ENCODE measurements at places on chromosomes 13 and 19.

DNA sequence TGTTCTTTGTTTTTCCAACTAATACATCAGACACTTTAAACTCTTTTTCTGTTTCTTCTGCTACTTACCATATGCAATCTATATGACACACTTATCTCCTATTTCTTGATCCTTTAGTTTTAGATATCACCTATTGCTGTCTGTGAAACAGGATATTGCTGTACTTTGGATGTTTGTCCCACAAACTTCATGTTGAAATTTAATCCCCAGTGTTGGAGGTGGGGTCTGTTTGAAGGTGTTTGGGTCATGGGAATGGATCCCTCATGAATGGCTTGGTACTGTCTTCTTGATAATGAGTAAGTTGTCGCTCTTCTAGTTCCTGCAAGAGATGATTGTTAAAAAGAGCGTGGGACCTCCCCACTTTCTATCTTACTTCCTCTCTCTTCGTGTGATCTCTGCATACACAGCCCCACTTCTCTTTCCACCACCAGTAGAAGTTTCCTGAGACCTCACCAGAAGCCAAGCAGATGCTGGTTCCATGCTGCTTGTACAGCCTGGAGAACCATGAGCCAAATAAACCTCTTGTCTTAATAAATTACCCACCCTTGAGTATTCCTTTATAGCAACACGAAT lies 244.2 kb downstream of the NHLRC3 start:
- H3K36me3 ChIP-seq: no peaks in the 10 kb centered on the region
- H3K27me3 ChIP-seq: no peaks in the 10 kb centered on the region
- no peak overlapping the region for H3K27ac ChIP-seq
- H3K4me3 ChIP-seq: no peak overlapping the region
- DNase-seq: no peak

GRCh38 chr19:56191711-56192110 lies 5.9 kb downstream of the ZSCAN5B start:
- H3K27ac ChIP-seq: no peak overlapping the region
- H3K36me3 ChIP-seq: no peaks in the 10 kb centered on the region
- no peak overlapping the region for H3K4me3 ChIP-seq
- no peaks in the 10 kb centered on the region for H3K27me3 ChIP-seq
- DNase-seq: no peak

DNA sequence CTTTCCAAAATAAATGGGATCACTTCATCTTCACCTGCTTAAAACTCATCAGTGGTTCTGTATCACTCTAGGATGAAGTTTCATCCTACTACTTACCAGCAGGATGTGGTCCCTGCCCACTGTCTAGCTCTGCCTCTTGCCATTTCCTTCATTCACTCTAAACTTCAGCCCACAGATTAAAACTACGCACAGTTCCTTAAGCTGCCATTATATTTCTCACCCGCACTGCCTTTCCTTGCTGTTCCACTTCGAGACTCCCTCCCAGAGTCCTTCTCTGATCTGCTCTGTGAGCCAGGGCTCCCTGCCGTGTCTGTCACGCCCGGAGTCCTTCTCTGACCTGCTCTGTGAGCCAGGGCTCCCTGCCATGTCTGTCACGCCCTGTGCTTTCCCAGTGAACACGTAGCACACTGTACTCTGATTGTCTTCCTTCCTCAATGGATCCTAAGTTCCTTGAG lies 52.0 kb upstream of the NPAS1 start:
- H3K4me3 ChIP-seq: no peak overlapping the region
- no peak overlapping the region for H3K27ac ChIP-seq
- DNase-seq: no peak
- H3K36me3 ChIP-seq: no peaks in the 10 kb centered on the region
- H3K4me1 ChIP-seq: no peaks in the 10 kb centered on the region

DNA sequence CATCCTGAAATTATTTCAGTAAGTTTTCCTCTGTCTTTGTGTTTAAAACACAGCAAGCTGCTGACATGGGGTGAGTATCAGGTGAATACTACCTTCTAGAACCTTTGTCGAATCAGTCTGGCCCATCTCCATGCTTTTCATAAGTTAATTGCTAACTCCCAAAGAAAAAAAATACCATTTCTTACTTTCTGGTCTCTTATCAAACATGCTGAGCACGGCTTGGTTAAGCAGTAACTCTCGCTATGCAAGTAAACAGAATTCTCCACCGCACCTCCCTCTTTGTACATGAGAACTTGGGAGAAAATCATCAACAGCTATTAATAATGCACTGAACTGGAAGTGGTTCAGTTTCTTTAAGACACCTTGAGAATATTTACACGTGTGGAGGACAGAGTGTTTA lies 88.6 kb downstream of the FGF9 start:
- peak overlapping the region; percentile 60 for H3K27ac ChIP-seq
- peaks cover 24% of the 10 kb centered on the region for H3K4me1 ChIP-seq
- no peak overlapping the region for H3K4me3 ChIP-seq
- DNase-seq: peak; percentile 42

- no peak overlapping the region for H3K4me3 ChIP-seq
- H3K36me3 ChIP-seq: no peaks in the 10 kb centered on the region
- H3K4me1 ChIP-seq: no peaks in the 10 kb centered on the region
These were observed 25.6 kb upstream of the CABP5 start for GRCh38 chr19:48069435-48069834.

DNA sequence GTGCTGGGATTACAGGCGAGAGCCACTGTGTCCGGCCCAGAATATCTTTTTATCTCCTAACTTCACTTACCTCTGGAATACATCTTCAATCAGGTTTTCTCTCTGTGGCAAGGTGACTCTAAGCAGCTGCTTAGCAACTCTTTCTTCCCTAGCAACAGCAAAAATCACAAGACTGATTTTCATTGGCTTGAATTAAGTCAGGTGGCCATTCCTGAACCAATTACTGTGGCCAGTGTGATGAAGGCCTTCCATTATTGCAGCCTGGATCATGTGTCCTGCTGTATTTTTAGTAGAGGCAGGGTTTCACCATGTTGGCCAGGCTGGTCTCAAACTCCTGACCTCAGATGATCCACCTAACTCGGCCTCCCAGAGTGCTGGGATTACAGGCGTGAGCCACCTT lies 9.0 kb upstream of the LTBP4 start:
- no peak overlapping the region for H3K27ac ChIP-seq
- H3K36me3 ChIP-seq: no peaks in the 10 kb centered on the region
- DNase-seq: no peak
- H3K27me3 ChIP-seq: peaks cover under 1% of the 10 kb centered on the region
- H3K4me1 ChIP-seq: peaks cover 6% of the 10 kb centered on the region

DNA sequence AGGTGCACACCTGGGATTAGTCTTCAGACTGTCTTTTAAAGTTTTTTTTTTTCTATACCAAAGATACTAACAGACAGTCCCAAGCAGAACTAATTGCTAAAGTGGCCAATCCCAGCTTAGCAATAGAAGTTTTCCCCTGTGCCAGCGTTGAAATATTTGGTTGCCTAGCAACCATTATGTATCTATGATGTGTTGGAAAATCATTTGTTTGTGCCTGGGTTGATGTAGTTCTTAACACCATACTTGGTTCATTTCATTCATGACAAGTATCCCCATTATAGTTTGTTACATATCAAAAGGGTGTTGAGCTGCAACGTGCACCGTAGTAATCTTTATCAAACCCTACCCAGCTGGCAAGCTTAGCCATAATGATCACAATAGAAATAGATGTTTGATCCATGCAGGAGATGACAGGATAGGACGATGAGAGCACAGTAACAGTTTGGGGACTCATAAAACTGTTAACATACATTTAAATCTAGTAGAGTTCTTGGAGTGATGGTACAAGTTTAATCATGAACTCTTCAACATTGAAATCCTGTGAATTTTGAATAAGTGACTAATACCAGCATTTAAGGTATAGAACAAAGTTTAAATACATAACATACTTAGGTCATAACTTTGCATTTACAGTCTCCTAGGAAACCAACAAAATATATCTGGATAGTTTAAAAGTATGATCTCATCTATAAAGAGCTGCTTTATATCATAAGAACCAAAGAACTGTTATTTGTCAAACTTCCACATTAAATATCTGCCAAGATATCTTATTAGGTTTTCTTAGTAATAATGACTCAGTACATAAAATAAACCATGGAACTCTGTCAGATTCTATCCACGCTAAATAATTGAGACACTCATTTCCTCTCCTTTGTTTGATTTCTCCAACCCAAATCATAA lies 73.4 kb downstream of the MBNL2 start:
- H3K27ac ChIP-seq: no peak overlapping the region
- no peak overlapping the region for H3K4me3 ChIP-seq
- H3K36me3 ChIP-seq: no peaks in the 10 kb centered on the region

- no peak for DNase-seq
- H3K27ac ChIP-seq: no peak overlapping the region
- no peak overlapping the region for H3K4me3 ChIP-seq
- no peaks in the 10 kb centered on the region for H3K36me3 ChIP-seq
These were observed 271.5 kb downstream of the PCDH9 start for GRCh38 chr13:66958611-66959010.

DNA sequence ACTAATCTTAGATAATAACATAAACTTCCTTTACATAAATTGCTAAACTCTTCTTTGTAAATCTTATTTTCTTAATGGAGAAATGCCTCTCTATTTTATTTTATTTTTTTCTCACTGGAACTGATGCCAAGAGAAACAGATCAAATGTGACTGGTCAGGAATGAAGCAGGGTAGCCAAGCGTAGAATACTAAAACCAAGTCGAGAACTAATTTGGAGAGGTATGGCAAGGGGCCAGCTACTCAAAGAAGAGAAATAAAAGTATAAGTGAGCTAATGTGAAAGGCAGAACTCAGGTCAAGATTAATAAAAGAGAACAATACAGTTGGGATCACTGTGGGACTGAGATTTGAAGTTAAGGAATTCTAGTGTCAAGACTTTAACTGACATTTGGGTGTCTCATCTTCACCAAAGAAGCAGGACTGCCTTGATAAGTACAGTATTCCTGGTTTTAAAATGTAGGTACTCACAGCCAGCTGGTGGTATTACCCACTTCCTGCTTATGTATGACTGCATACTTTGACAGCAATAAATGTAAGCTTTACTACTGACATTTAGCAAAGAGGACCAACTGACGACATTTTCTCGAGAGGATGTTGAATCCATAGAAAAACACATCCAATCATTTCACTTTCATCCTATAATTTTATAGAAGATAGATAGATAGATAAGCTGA lies 1192.2 kb downstream of the EFNB2 start:
- H3K4me1 ChIP-seq: no peaks in the 10 kb centered on the region
- DNase-seq: no peak
- H3K4me3 ChIP-seq: no peak overlapping the region
- no peaks in the 10 kb centered on the region for H3K36me3 ChIP-seq

DNA sequence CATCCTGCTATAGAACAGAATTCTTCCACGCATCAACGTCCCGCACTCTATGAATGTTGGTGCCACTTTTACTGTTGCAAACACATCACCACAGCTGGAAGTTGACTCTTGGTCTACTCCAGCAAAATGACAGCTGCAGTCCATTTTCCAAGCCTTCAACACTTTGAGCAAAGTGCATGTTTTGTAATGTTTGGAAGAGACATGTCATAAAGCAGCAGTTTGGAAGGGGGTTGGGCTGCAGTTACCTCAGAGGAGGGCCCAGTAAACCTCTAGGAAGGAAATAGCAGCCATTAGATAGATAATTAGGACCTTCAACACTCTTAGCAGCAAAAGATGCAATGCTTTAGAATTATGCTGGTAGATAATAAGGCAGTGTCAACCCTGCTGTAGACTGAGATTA lies 323.6 kb downstream of the TDRD3 start:
- H3K4me3 ChIP-seq: no peak overlapping the region
- DNase-seq: no peak
- H3K36me3 ChIP-seq: no peaks in the 10 kb centered on the region
- H3K4me1 ChIP-seq: no peaks in the 10 kb centered on the region

GRCh38 chr19:46755853-46756543 lies 9.7 kb upstream of the STRN4 start:
- no peaks in the 10 kb centered on the region for H3K36me3 ChIP-seq
- no peak overlapping the region for H3K4me3 ChIP-seq
- H3K27me3 ChIP-seq: no peaks in the 10 kb centered on the region
- DNase-seq: no peak
- peaks cover 6% of the 10 kb centered on the region for H3K4me1 ChIP-seq
- H3K27ac ChIP-seq: no peak overlapping the region

GRCh38 chr19:3618144-3618810 lies 8.3 kb downstream of the CACTIN start:
- H3K27me3 ChIP-seq: no peaks in the 10 kb centered on the region
- no peaks in the 10 kb centered on the region for H3K36me3 ChIP-seq
- H3K4me3 ChIP-seq: no peak overlapping the region
- DNase-seq: peak; percentile 54

- H3K4me1 ChIP-seq: peaks cover 80% of the 10 kb centered on the region
- H3K4me3 ChIP-seq: peak overlapping the region; percentile 63
- H3K36me3 ChIP-seq: no peaks in the 10 kb centered on the region
- no peak for DNase-seq
- peak overlapping the region; percentile 92 for H3K27ac ChIP-seq
These were observed 11.7 kb downstream of the CIC start for GRCh38 chr19:42280815-42281145.

DNA sequence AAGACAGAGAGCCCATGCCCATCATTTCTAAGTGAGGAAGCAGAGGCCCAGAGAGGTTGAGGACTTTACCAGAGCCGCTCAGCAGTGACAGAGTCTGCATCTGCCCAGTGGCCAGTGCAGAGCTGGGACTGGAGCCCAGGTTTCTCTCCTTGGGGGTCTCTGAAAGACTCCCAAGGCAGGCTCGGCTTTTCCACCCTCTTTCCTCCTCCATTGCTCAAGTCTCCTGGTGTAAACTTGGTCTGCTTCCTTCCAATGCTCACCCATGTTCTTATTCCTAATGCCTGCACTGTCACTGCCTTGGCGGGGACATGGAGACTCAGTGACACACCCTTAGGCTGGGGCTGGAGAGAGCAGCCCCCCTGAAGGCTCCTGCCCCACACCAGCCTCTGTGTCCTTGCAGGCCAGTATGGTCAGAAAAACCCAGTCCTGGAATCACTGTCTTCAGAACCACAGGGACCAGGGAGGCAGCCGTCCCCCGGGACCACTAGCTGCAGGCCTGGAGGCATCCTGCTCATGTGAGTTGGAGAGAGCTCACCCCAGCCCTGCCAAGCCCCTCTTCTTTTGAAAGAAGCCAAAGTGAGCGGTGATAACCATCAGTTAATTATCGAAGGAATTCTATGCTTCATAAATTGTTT lies 211.0 kb upstream of the ZNF536 start:
- no peaks in the 10 kb centered on the region for H3K4me1 ChIP-seq
- H3K36me3 ChIP-seq: no peaks in the 10 kb centered on the region
- DNase-seq: no peak
